Astrocyte of the hippocampus (primary cell): ENCODE measurements at places on chromosomes 16 and 17.

DNA sequence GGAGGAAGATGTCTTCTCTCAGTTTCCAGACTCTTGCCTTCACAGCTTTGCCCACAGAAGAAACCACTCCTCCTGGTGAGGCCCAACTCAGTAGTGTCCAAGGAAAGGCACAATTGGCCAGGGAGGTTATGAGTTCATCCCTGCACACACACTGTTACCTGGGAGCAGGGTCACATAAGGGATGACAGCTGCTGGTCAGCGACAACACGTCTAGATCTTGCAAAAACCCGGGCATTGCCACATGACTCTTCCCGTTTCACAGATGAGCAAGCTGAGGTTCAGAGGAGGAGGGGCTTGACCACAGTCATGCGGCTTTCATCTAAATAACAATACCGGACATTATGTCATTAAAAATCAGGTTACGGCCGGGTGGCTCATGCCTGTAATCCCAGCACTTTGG lies 186.0 kb downstream of the COPRS start:
- no peak for DNase-seq

DNA sequence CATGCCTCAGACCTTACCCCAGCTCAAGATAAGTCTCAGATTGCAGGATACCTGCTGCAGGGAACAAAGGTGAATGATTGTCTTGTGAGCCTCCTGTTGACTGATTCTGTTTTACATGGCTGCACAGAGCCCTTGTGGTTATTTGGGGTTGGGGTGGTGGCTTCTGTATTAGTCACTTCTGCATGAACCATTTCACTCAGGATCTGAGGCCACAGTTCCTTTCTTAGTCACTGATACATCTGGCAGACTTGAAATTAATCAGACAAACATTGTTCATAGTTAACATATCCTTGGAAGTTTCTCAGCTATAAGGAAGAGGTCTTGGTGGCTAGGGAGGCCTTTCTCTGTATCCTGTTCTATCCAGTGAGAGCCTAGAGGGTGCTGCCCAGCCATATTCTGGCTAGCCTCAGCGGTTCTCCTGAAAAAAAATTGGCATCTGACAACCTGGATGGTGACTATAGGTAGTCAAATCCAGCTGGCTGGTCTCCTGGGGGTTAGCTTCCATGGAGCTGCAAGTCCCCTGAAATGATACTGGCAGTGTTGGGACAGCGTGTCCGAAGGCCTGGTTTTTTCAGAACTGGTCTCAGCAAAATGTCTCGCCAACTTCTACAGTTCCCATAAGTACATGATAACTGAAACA lies 8.4 kb upstream of the PLK1 start:
- peak; percentile 77 for DNase-seq

DNA sequence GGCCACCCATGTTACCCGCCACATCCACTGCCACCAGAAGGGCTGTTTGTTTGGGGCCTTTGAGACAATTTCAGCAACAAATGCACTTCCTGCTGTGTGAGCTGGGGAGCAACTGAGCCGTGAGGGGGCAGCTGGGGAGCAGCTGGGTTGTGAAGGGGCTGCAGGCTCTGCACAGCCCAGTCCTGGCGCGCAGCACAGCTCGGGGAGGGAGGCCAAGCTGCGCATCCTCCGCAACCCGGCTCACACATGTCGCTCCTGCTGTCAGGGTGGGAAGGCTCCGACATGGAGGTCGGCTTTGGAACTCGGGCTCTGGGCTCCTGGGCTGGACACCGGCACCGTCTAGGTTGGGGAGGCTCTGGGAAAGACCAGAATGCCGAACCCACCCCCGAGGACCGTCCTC lies 53.6 kb downstream of the CBFA2T3 start:
- no peak for DNase-seq

DNA sequence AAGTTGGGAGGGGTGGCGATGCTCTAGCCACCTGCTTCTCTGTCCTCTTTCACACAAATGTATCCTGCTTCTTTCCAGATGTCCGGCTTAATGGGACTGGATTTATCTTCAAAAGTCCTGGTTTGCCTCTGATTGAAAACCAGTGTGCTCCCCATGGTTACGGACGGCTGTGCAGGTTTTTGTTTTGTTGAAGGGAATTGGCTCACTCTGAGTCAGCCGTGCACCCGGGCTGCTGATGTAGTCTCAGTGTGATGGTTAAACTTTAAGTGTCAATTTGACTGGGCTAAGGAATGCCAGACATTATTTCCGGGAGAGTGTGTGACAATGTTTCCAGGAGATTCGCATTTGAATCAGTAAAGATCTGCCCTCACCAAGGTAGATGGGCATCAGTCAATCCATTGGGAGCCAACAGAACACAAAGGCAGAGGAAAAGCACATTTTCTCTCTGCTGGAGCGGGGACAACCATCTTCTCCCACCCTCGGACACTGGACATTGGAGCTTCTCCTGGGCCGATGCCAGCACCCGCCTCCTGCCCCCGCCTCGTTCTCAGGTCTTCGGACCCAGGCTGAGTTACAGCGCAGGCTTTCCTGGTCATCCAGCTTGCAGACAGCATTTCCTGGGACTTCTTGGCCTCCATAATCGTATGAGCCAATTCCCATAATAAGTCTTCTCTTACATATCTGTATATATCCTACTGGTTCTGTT lies 126.9 kb upstream of the TNRC6C start:
- DNase-seq: peak; percentile 90

DNA sequence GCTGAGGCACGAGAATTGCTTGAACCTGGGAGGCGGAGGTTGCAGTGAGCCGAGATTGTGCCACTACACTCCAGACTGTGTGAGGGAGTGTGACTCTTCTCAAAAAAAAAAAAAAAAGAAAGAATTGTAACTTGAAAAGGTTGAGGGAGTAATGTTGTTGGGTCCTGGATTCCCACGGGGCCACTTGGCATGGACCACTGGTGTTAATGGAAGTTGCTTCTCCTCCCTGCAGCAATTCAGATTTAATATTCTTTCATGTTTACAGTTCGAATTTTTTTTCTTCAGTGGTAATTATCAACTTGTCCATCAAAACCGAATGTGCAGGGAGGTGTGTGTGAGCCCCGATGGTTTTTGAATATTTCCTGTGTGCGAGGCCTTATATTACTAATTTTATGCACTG lies 7.2 kb downstream of the EPN2 start:
- no peak for DNase-seq

GRCh38 chr17:62998665-62999393 lies 32.8 kb downstream of the TANC2 start:
- no peak for DNase-seq
